Kidney (tissue), 22 donors: ENCODE measurements at places on chromosomes 12 and 14. TPM values are rescaled to one million over a fixed set of nuclear protein-coding genes. Genes with fewer than 3 reads are reported as not detected.

The OR10G2 gene
- not detected for polyA plus RNA-seq

The TRIM9 gene
- 0.67 TPM for polyA plus RNA-seq

The WIF1 gene
- polyA plus RNA-seq, result not detected

The SSPN gene
- 3.2 TPM for polyA plus RNA-seq

The TMEM120B gene
- polyA plus RNA-seq, result 9.0 TPM
